ENCODE measurements at places on chromosomes 5 and 9.

DNA sequence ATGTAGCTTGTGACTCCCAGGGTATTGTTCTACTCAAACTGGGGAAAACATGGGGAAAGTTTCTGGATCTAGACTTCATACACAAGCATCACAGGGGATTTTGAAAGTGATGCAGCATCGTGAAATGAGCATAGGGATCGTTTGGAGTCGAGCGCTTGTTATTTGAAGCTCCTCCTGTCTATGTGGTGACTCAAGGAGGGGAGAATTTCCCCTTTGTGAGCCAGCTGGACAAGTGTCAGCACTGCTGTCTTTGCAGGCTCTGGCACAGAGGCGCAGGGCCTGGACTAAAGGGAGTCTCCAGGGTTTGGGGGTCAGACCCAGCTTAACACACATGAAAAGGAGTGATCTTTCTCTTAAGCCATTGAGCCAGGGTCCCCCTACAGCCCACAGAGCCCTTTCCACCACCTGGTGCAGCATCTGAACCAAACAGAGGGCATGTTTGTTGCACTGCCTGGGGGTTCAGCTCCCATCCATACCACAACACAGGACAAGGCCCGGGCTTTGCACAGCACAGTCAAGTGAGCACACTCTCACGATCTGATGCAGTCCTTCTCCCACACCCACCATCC is 51.0 kb downstream of the IRF1 start:
- peak; percentile 68 for DNase-seq

DNA sequence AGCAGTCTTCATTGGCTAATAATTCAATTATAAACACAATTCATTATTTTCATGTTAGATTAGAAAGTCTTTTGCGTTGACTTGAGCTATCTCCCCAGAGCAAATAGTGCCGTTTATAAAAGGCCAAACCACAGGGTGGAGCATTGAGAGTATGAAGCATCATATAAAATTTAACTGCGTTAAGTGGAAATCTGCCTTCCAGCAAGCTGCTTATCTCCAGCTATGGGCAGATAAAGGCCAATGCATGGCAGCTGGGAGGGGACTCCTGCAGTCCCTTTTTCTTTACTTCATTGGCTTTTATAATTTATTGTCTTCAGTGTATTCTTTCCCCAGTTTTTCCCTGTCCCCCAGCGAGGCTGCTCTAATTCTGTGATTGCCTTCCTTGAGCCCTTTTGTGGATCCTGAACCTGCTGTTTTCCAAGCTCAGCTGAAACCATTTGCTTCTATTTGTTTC is 113.7 kb downstream of the TMEM232 start:
- DNase-seq = no peak

- no peak for DNase-seq
These were observed 21.4 kb upstream of the TMEM250 start for GRCh38 chr9:136140046-136140445.

- no peak for DNase-seq
These were observed 6.6 kb downstream of the ARL10 start for GRCh38 chr5:176371621-176372539.

- no peak for DNase-seq
These were observed 21.0 kb upstream of the PTPRD start for GRCh38 chr9:10633785-10634184.
